Activated CD4-positive, alpha-beta T cell treated with anti-CD3 and anti-CD28 coated beads, Interleukin-2, amount 50 U/mL, for 24 hours (primary cell): ENCODE measurements at places on chromosomes 2 and 18.

DNA sequence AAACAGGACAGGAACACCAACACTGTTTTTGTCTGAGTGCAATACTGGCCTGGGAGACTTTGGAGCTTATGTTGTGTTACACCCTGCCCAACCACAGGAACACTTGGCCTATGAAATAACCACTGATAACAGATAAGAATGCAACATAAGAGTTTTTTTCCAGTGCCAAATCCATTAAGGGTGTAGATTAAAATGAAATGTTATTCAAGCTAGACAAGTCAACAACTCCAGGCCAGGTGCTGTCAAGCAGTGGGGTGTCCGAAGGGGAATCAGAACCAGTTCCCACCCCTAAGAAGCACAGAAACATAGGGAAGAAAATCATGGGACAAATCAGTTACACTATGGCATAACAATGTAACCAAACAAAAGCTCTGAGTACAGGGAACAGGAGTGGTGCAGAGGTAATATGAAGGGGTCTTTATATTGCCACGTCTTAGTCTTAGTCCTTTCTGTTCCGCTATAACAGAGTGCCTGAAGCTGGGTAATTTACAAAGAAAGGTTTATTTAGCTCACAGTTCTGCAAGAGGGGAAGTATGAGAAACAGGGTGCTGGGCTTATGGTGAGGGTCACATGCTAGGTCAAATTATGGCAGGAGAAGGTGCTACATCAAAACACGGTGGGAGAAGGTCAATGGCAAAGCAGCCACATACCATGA, 3.8 kb downstream of the AFG3L2 start:
- no peak for DNase-seq

GRCh38 chr2:70987386-70987785, 7.3 kb downstream of the TEX261 start:
- DNase-seq, result no peak

GRCh38 chr2:66523377-66523969, 88.5 kb downstream of the MEIS1 start:
- DNase-seq, result no peak

GRCh38 chr2:25960920-25961319, 21.4 kb downstream of the KIF3C start:
- no peak for DNase-seq
